KG1 (cell line): ENCODE measurements at places on chromosomes 6 and 20.

- no peak for DNase-seq
These were observed 82.6 kb downstream of the TTLL2 start for GRCh38 chr6:167407239-167408064.

- DNase-seq = no peak
These were observed 130.1 kb upstream of the ASCC3 start for GRCh38 chr6:101011186-101011585.

- DNase-seq = no peak
These were observed 22.3 kb upstream of the RSPO3 start for GRCh38 chr6:127096167-127096566.

DNA sequence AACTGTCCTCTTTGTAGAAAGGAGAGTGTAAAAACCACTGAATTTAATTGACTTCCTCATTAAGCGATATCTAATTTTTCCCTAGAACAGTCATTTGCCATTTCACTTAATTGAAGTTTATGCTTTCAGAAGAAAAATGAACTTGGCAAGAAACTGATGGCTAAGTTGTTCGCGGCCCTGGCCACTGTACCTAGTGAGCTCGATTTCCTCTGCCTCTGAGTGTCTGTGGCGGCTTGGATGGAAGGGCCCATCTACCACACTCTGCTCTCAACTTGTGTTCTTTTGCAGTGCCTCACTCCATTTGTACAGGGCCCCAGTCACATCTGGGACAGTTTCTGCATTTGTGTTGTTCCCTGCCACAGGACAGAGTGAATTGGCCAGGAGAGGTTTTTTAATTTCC is 102.9 kb downstream of the BCAS1 start:
- DNase-seq = no peak

GRCh38 chr20:46212876-46213275 is 94.8 kb downstream of the CD40 start:
- DNase-seq = no peak

DNA sequence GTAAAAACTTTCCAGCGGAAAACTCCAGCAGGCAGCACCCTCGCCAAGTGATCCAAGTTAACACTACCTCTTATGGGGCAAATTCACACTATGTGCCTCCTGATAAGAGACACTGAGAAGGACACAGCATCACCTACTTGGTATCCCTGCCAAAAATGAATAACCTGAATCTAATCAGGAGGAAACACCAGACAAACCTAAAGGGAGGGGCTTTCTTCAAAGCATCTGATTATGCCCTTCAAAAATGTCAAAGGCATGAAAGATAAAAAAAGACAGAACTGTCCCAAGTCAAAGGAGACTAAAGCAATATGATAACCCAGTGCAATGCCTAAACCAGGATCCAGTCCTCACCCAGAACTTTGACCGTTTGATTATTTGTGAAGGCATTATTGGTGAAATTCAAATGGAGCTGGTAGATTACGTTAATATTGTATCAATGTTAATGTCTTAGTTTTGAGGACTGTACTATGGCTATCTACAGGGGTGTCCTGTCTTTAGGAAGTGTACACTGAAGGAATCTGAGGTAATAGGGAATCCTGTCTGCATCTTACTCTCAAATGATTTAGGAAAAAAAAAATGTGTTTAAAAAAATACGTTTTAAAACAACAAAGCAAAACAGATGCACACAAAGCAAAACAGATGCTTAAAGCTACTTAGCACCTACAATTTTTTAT is 8.3 kb downstream of the TBC1D7 start:
- no peak for DNase-seq

DNA sequence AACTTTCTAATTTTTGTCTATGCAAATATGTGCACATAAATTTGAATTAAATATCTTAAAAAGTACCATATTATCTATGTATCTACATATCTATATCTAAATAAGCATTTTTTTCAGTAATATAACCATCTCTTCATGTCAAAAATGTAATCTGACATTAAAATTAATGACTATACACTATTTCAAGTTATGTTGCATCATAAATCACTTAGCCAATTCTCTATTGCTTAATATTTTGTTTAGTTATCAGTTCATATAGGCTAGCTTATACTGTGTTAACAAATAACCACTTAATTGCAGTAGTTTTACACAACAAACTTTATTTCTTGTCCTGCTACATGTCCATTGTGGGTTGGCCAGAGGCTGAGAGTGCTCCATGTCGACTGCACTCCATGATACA is 360.8 kb downstream of the EPM2A start:
- no peak for DNase-seq

DNA sequence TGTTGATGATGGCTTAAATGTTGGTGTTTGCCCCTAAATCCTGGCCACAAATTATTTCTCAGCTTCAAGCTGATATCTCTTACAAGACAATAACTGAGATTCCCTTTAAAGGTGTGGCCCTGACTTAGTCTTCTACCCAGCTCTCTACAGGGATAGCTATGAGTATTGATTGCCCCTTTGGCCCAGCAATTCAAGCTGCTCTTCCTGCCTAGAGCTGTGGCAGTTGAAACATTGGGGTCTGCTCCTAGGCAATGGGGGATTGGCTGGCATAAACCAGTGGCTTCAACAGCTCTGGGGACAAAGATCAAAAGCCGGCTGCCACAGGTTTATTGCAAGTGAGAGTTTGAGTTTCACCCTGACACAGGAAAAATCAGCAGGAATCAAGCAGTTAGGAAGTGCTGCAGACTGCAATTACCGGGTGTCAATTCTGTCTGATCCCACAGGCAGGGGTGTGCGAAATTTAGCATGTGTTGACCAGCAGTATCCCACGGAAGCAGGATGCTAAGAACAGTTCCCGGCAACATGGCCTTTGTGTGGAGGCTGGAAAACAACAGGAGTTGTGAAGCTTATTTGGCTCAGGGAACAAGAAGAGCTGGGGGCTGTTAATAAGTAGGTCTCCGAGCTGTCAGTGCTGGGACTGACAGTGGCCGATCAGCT is 66.2 kb upstream of the IYD start:
- no peak for DNase-seq

DNA sequence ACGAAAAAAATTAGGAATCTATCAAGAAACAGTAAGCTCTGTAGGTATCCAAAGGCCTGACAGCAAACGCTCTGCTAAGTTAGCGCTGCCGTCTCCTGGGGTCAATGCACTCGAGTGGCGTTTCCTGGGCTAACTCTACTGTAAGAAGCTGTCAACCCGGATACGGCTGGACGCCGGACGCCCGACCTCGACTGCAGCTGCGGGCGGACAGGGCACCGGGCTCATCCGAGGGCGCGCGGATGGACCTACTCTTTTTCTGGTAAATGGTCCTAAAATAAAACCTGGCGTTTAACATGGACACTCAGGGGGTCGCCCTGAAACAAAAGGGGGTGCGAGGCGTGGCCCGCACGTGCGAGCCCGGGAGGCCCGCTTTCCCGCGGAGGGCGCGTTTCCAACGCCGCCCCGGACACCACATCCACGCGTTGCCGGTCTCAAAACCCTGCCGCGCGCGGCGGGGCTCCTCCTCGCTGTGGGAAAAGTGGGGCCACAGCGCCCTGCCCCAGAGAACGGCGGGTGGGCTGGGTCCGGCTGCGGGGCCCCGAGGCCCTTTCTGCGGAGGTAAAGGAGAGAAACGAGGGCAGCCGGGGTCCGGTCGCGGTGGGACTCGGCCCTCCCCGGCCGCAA is 537 bp downstream of the TCP1 start:
- no peak for DNase-seq

DNA sequence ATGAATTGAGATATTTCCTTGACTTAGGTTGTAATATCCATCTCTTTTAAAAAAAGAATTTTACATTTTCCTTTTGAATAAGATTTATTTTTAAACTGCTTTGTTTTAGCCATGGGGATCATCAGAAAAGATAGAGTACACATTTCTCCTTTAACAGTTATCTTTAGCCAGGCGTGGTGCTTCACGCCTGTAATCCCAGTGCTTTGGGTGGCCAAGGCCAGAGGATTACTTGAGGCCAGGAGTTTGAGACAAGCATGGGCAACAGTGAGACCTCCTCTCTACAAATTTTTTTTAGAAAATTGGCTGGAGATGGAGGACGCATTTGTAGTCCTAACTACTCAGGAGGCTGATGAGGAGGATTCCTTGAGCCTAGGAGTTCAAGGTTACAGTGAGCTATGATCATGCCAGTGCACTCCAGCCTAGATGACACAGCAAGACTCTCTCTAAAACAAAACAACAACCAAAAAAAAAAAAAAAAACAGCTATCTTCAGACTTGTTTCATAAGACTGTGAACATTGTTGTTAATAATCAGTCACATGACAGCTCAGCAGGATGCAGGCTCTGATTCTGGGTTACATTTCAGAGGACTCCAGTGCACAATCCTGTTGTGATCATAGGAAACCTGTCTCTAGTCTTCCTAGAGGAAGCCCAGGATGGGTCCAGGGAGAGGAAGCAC is 2.0 kb upstream of the SLC17A3 start:
- DNase-seq = no peak

GRCh38 chr6:144544266-144544830 is 259.2 kb downstream of the UTRN start:
- DNase-seq = no peak

DNA sequence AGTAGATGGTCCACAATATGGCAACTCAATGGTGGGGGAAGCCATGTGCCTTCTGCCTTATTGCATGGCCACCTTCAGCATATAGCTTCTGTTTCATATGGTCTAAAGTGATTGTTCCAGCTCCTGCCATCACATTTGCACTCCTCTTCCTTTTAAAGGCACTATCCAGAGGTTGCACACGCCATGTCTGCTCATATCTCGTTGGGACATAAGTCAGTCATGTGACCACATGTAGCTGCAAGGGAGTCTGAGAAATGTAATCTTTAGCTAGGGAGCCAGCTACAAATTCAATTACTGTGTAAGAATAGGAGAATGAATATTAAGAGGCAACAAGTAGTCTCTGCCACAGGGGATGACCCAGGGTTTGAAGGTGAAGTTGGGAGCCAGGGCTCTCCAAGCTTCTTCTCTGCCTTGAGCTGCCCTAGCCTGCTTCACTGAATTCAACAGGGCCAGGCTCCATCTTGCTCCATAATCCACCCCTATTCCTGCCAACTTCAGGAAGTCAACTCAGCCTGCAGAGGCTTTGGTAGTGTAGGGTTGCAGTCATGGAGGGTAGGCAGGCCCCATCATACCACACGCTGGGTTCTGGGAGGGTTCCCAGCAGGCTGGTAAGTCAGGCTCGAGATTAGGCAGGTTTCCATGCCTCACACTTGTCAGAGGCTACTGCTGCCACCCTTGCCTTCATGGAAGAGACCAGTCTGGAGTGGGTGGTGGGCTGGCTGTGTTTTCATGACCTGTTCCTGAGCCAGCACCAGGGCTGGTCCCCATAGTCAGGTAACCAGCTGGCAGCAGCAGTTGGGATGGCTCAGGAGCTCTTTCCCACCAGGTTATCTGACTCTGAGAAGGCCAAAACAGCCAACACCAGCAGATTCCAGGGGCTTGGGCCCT is 56.7 kb upstream of the SAYSD1 start:
- no peak for DNase-seq

DNA sequence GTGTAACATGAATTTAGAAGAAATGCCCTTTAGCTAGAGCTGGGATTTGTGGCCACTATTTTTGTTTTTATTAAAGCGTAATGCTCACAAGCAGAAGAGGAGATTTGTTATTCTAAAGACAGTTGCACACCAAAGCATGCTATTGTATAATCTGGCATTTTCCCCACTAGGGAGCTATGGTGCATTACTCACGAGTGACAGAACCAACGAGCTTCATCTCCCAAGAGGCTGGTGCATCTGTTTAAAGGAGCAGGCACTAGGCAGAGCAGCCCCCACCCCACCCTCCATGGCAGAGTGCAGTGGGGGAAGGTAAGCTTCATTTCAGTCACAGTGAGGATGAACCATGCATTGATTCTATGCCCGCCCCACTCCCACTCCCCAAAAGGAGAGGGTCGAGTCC is 287.3 kb upstream of the TSHZ2 start:
- DNase-seq = no peak

DNA sequence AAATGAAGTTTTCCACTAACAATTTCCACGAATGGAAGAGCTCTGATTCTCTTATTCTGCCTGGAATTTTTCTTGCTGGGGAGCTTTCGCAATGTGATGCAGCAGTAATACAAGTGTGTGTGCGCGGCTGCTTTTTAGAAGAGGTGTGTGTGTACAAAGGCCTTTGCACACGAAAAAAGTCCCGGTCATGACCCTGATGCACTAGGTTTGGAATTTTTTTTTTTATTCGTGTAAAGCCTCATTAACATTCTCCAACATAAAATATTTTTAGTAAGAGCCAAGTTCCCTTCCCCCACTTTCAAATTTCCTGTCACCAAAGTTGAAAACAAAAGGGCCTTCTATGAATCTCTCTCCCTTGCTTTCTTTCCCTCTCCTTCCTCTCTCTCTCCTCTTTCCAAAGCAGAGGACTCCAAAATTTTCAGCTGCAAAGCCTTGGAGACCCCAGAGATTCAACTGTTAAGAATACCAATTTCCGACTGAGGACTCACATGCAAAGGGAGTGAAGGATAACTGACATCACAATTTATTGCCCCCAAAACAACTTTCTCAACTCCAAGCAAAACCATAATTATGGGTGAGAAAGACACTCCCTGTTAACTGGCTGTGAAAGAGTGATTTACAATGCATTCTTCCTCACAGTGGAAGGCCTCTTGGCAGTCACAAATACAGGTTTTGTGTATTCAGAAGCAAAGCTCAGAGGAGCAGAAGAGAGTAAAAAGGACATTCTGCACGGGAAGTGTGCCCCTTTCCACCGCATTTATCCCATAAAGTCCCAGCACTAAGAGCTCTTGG is 421.2 kb upstream of the JARID2 start:
- no peak for DNase-seq

- DNase-seq = peak; percentile 48
These were observed 201.3 kb upstream of the BTBD3 start for GRCh38 chr20:11716239-11716944.

GRCh38 chr20:46363874-46364669 is 42.3 kb downstream of the ELMO2 start:
- peak; percentile 39 for DNase-seq

- no peak for DNase-seq
These were observed 30.8 kb downstream of the GNAS start for GRCh38 chr20:58883241-58883691.

DNA sequence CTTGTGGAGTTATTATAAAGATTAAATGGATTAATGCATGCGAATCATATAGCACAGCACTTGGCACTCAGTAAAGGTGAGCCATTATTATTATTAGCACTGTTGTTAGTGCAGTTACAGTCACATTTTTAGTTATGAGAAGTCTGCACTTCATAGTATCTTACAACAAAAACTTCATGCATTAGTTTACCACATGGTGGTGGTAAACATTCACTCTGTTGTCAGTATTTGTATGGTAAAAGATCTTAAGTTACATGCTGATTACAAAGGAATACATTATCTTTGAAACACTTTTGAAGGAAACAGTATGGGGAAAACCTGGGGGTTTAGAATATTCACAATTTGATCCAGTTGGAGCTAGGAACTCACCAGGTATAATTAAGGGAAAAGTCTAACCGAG is 20.8 kb downstream of the TMEM14A start:
- no peak for DNase-seq

DNA sequence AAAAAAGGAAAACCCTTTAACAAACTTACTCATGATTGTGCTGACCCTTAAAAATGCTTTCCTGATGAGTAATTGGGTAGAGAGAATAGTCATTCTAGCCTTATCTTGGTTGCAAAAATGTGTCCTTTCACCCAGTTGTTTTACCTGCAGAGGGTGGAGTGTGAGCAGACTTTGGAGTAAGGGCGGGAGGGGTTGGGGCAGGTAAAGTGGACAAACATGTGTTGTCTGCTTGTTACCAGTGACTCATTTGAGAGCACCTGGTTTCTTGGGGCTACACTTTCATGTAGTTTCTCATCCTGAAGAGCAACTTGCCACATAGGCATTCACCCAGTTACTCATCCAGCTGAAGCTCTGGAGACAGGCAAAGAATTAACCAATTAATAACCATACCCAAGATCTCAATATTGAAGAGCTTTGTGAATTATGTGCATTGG is 121.1 kb downstream of the TNFRSF21 start:
- DNase-seq = no peak

- no peak for DNase-seq
These were observed 196.8 kb downstream of the SMOC2 start for GRCh38 chr6:168637834-168638233.
